ENCODE measurements at places on chromosomes 7 and 10.

- H3K4me1 ChIP-seq, result peaks cover 30% of the 10 kb centered on the region
- peaks cover 2% of the 10 kb centered on the region for H3K36me3 ChIP-seq
- H3K4me3 ChIP-seq, result no peak overlapping the region
- H3K27me3 ChIP-seq, result no peaks in the 10 kb centered on the region
- no peak overlapping the region for H3K27ac ChIP-seq
Observed at GRCh38 chr7:28136885-28137284, 43.7 kb downstream of the JAZF1 start.

DNA sequence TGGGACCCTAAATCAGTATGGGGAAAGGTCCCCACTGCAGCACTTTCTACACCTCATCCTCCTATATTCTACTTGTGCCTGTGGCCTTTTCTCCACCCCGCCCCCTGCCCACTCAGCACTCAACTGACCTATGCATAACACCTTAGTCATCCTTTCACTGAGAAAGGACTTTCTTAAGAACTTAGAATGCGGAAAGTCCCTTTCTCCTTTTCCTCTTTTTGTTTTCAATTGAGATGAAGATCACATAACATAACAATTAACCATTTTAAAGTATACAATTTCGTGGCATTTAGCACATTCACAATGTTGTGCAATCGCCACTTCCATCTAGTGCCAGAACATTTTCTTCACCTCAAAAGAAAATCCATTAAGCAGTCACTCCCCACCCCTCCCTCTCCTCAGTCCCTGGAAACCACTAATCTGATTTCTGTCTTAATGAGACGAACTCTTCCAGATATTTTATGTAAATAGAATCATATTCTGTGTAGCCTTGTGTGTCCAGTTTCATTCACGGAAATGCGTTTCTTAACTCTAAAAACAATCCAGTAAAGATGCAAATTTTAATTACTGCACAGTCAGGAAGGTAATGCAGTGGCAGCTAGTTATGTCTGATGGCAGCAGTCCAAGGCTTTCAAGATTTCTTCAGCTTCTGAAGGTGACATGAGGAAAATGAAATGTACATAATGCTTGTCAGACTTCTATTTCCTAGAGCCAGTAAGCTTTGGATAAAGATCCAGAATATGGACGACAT, 41.7 kb downstream of the FAS start:
- DNase-seq, result no peak
- H3K4me1 ChIP-seq, result peaks cover 18% of the 10 kb centered on the region
- H3K4me3 ChIP-seq, result no peak overlapping the region
- no peak overlapping the region for H3K27ac ChIP-seq
- H3K36me3 ChIP-seq, result peaks cover 2% of the 10 kb centered on the region

- no peaks in the 10 kb centered on the region for H3K36me3 ChIP-seq
- no peak overlapping the region for H3K4me3 ChIP-seq
- H3K27me3 ChIP-seq, result no peaks in the 10 kb centered on the region
- DNase-seq, result no peak
Observed at GRCh38 chr7:40874756-40875155, 740.0 kb downstream of the SUGCT start.

DNA sequence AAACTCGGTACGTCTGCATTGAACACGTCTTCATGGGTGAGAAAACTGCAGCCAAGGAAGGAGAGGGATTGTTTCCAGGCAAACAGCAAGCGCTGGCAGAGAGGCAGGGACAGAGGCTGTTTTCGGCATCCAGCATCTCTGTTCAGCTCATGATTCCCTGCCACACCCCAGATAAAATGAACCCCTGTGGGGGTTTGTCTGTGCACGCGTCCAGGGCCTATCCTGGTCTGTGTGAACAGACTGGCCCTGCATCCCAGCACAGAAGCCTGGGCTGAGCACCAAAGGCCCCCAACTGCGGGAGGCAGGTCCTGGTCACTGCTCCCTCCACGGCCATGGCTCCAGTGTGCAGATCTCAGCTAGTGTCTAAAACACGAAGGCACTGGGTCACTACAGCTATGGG, 83.3 kb upstream of the FAM20C start:
- H3K4me1 ChIP-seq, result no peaks in the 10 kb centered on the region
- H3K36me3 ChIP-seq, result no peaks in the 10 kb centered on the region
- DNase-seq, result no peak
- no peak overlapping the region for H3K27ac ChIP-seq
- no peak overlapping the region for H3K4me3 ChIP-seq

GRCh38 chr7:12703881-12704280, 16.4 kb downstream of the ARL4A start:
- H3K27ac ChIP-seq, result no peak overlapping the region
- no peaks in the 10 kb centered on the region for H3K27me3 ChIP-seq
- no peak overlapping the region for H3K4me3 ChIP-seq
- no peak for DNase-seq

DNA sequence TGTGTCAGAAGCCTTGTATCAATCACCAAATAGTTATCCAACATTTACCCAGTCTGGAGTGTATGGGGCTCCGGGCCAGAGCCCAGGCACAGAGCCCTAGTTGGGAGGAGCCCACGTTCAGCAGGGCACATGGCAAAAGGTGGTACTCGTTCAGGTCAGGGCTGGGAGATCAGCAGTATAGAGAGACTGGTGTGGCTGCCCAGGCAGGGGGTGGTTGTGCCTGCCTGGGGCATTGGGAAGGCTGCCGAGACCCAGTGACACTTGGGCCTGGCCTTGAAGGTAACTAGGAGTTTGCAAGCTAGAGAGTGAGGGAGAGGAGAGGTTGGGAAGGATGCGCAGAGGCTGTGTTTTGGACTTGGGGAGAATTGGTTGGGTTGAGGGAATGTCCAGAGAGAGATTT, 48.9 kb upstream of the IGFBP3 start:
- no peaks in the 10 kb centered on the region for H3K27me3 ChIP-seq
- H3K27ac ChIP-seq, result peak overlapping the region; percentile 43

GRCh38 chr7:68216051-68216450, 1219.4 kb downstream of the TYW1 start:
- no peak overlapping the region for H3K27ac ChIP-seq
- H3K4me3 ChIP-seq, result no peak overlapping the region
- no peaks in the 10 kb centered on the region for H3K36me3 ChIP-seq
- H3K4me1 ChIP-seq, result no peaks in the 10 kb centered on the region
- no peaks in the 10 kb centered on the region for H3K27me3 ChIP-seq
- no peak for DNase-seq

DNA sequence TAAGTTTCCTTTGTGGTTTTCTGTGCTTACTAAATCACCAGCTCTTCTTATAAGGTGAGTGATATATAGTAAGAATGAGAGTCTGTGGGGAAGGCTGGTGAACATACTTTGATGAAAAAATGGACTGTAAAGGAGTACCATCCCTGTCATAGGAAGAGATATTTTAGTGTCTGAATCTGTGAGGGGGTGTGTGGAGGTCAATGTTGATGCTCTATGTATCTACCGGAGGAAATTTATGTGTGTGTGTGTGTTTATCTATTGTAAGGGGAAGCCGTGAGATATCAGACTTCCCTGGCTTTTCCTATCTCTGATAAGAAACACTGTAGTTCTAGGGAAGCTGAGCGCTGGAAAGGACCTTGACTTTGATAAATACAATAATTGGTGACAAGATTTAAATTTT, 179.0 kb downstream of the PCDH15 start:
- no peak for DNase-seq
- no peak overlapping the region for H3K4me3 ChIP-seq
- H3K27me3 ChIP-seq, result no peaks in the 10 kb centered on the region
- no peaks in the 10 kb centered on the region for H3K36me3 ChIP-seq
- H3K27ac ChIP-seq, result no peak overlapping the region

GRCh38 chr7:65924193-65924592, 51.3 kb downstream of the VKORC1L1 start:
- no peak overlapping the region for H3K27ac ChIP-seq
- peaks cover 22% of the 10 kb centered on the region for H3K4me1 ChIP-seq
- H3K4me3 ChIP-seq, result no peak overlapping the region

DNA sequence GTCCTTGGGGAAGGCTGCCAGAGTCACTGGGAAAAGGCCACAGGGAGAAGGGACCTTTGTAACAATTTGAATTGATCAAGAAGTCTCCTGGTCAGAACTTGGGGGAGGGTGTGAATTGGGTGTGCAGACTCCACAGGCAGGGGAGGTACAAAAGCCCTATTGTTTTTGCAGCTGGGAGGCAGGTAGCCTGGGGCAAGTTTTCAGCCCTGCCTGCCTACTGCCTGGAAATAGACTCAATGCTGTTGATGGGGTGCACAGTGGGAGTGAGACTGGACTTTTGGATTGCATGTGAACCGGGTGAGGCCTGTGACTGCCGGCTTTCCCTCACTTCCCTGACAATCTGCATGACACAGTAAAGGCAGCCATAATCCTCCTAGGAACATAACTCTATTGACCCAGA, 947.0 kb downstream of the REEP3 start:
- H3K27me3 ChIP-seq, result no peaks in the 10 kb centered on the region
- no peak overlapping the region for H3K4me3 ChIP-seq
- no peaks in the 10 kb centered on the region for H3K4me1 ChIP-seq
- no peak for DNase-seq
- H3K36me3 ChIP-seq, result no peaks in the 10 kb centered on the region

GRCh38 chr7:34530259-34530658, 127.8 kb upstream of the NPSR1 start:
- H3K4me3 ChIP-seq, result no peak overlapping the region
- no peak overlapping the region for H3K27ac ChIP-seq
- no peaks in the 10 kb centered on the region for H3K4me1 ChIP-seq
- H3K27me3 ChIP-seq, result no peaks in the 10 kb centered on the region

DNA sequence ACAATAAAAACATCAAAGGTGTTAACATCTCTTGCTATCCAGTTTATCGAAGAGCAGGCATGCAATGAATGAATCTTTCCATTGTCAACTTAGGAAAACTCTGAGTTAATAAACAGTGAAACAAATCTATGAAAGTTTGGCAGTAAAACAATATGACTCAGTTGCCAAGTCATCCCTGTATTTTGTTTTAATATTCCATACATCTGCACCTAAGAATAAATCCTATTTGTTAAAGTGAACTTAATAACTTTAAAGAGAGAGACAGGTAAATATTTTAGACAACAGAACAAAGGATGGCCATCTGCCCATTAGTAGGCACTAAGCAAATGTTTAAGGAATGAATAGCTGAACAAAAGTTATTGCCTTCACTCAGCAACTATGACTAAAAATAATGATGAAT, 700.5 kb upstream of the CELF2 start:
- no peak overlapping the region for H3K4me3 ChIP-seq
- DNase-seq, result no peak
- no peaks in the 10 kb centered on the region for H3K4me1 ChIP-seq
- no peaks in the 10 kb centered on the region for H3K36me3 ChIP-seq
- no peak overlapping the region for H3K27ac ChIP-seq
- H3K27me3 ChIP-seq, result peaks cover 7% of the 10 kb centered on the region

GRCh38 chr7:12357508-12357907, 46.2 kb downstream of the VWDE start:
- no peak overlapping the region for H3K27ac ChIP-seq
- peaks cover 8% of the 10 kb centered on the region for H3K36me3 ChIP-seq
- no peaks in the 10 kb centered on the region for H3K4me1 ChIP-seq
- DNase-seq, result no peak

GRCh38 chr10:1540144-1540543, 197.2 kb downstream of the ADARB2 start:
- no peaks in the 10 kb centered on the region for H3K36me3 ChIP-seq
- H3K27me3 ChIP-seq, result no peaks in the 10 kb centered on the region
- H3K27ac ChIP-seq, result no peak overlapping the region

DNA sequence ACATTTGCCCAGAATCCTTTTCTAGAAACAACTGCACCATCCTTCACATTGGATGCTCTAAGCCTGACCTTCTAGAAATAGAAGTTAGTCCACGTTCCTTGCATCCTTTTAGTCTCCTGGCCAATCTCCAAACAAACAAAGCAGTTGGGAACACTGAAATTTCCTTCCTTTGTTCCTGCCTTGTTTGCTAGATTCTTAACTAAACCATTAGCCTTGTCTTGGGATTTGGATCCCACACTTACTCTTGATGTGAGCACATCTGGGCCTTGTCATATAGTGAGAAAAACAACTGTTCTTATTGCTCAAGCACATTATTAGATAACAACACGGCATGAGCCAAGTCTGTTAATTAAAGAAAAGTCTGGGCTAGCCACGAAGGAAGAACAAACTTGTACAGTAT, 319.3 kb upstream of the GHITM start:
- no peaks in the 10 kb centered on the region for H3K27me3 ChIP-seq
- H3K36me3 ChIP-seq, result no peaks in the 10 kb centered on the region
- no peak for DNase-seq
- H3K4me1 ChIP-seq, result no peaks in the 10 kb centered on the region
- H3K4me3 ChIP-seq, result no peak overlapping the region

- DNase-seq, result no peak
- peak overlapping the region; percentile 56 for H3K27ac ChIP-seq
- H3K4me1 ChIP-seq, result peaks cover 44% of the 10 kb centered on the region
- H3K4me3 ChIP-seq, result no peak overlapping the region
Observed at GRCh38 chr7:37285706-37286453, 162.8 kb downstream of the ELMO1 start.

GRCh38 chr7:39100270-39100669, 122.6 kb downstream of the POU6F2 start:
- no peak overlapping the region for H3K4me3 ChIP-seq
- no peak overlapping the region for H3K27ac ChIP-seq
- peaks cover 2% of the 10 kb centered on the region for H3K27me3 ChIP-seq
- DNase-seq, result no peak

DNA sequence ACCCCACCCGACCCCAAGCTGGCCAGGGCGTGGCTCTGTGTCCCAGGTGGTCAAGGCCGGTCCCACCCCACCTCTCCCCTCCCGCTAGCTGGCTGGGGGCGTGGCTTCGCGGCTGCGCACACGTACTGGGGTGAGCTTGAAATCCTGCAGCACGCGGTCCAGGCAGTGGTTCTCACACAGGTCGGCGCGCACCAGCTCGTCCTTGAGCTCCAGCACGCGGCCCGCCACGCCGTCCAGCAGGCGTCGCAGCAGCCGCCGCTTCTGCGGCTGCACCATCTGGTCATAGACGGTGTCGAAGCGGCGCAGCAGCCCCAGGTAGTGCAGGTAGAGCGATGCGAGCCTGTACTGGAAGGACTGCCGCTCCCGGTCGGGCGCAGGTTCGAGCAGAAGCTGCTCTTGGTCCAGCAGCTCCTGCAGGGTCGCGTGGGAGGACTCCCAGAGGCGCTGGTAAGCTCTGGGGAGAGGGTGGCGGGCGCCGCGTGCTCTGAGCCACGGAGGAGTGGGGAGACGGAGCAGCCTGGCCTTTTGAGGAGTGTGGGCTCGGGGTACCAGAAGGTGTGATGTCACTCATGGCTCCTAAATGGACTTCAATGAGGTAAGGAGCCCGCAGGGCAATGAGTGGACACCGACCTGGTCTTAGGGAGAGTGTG, 5.8 kb downstream of the H2BK1 start:
- peaks cover 44% of the 10 kb centered on the region for H3K4me1 ChIP-seq
- H3K27ac ChIP-seq, result peak overlapping the region; percentile 96
- H3K4me3 ChIP-seq, result peak overlapping the region; percentile 76
- H3K36me3 ChIP-seq, result no peaks in the 10 kb centered on the region

Measured in T-helper 17 cell (primary cell).